NCI-H524 (cell line): ENCODE measurements at places on chromosomes 5 and 9.

DNA sequence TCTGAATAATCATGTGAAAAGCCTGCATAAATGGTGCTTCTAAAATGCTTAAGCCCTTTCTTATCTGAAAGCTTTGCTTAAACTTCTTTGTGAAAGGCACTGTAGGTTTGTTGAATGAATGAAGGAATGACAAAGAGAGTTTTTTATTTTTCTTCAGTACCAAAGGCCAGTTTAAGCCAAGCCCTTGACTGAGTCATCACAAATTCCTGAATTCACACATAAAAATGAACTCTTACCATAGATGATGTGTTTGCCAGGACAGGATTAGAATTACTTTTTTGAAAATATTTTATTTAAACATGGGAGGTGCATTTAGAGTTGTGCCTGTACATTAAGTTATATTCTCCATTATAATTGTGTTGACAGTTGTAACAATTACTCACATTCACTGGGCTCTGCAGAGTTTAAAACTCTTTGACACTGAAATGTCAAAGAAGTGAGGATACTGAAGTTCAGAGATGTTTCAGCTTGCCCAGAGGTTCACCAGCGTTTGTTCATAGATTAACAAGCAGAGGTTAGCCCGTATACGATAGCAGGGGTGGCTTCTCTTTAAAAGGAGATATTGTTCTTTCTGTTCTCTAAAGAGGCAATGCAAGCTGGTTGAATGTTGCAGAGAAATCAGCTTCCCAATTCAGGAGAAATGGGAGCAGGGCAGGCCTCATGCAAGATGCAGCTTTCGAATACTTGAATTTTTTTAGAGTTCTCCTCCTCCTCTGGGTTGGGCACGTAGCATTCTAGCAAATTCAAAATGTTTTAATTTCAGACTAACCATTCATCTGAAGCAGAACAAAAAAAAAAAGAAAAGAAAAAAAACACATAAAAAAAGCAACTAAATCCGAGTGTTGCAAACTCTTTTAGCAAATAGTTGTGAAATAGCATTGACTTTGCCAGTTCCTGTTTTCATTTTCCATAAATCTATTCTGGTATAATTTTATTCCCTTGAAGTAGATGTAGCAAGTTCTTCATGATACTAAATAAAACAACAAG is 358.7 kb upstream of the KLF4 start:
- DNase-seq = no peak

- DNase-seq = no peak
Observed at GRCh38 chr5:136308212-136308795, 57.0 kb downstream of the TRPC7 start.

DNA sequence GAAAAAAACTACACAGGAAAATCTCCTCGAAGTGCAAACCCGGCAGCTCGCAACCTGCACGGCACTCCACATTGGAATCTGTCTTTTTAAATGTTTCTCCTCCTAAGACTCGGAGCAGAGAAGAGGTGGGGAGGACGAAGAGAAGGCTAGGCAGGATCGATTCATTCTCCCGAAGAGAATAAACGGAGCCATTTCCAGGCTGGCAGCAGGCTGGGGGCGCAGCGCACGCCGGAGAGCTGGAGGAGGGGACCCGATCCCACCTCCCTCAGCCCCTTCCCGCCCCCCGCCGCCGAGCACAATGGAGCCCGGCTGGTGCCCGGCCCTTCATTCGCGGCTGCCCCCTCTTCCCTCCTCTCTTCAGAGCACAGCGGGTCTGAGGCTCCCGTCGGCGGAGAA is 628 bp downstream of the HOMER1 start:
- peak; percentile 60 for DNase-seq

GRCh38 chr5:131814990-131815389 is 18.2 kb upstream of the FNIP1 start:
- DNase-seq = no peak

GRCh38 chr5:125100951-125101350 is 354.5 kb upstream of the ZNF608 start:
- no peak for DNase-seq

GRCh38 chr5:142782976-142783530 is 12.9 kb downstream of the ARHGAP26 start:
- DNase-seq = no peak

GRCh38 chr9:121281614-121282276 is 13.8 kb downstream of the GSN start:
- no peak for DNase-seq

DNA sequence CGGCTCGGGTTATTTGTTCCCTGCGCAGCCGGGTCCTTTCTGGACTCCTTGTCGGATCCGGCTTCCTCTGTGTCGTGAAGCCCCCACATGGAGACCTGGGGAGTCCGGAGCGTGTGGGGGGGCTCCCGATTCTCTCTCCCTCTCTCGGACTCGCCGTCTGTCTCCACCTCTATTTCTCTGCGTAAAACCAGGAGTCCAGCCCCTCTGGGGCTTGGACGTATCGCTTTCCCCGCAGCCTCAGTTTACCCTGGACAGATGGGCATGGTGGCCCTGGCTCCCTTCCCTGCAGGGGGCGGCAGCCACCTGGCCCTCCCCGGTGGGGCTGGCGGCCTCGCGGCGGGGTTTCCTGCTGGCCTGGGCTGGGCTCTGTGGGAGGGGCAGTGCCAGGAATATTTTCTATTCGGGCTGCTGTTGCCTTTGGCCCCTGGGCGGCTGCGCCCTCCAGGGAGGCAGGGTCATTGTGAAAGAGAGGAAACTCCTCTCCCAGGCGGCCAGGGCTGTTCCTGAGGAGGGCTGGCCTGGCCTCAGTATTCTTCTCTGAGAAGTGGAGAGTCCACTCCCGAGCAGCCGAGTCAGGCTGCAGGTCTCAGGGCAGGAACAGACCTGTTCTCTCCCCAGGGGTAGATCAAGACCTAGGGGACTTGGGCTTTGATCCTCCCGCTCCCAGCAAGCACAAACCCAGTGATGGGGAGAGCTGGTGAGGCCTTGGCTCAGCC is 665 bp downstream of the ASS1 start:
- DNase-seq = no peak

DNA sequence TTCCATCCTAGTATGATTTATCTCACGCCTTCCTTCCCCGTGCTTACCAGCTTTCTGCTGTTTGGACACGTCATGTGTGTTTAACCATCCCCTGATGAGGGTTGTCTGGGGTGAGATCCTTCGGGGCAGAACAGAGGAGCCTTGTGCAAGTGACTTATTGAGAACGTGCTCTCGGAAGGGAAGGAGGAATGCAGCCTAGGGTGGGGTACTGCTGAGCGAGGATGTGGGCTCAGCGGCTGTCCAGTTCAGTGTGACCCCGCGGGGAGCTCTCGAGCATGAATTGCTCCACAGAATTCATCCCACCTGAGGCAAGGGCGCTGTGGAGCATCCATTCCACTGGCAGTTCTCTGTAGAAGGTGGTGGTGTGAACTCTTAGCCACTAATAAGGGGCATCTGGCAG is 4.0 kb downstream of the MYOZ3 start:
- DNase-seq = no peak

DNA sequence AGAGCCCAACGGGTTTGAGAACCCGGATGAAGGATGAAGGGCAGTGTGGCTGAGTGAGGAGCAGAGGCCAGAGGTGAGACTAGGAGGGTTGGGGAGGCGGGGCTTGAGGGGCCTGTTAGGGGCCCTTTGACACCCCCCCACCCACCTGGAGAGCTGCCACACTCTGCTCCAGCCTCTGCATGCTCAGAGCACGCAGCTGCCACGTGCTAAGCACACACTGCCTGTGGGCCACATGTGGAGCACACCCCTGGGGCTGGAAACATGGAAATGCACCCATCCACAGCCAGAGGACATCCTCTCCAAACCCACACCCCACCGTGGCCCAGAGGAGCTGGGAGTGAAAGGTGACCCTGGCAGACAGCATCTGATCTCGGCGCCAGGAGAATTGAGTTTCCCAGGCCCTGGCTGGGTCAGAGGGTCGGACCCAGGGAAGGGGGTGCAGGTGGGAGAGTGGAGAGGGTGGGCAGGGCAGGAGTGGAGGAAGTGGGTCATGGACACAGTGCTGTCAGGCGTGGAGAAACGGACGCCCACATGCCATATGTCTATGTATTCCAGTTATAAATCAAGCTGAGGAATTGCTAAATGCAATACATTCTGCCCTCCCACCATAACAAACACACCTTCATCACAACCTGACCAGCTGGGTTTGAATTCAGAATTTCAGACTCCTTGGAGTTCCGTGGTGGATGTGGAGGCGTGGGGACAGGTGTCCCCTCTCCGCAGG is 5.9 kb downstream of the DNM1 start:
- no peak for DNase-seq

- DNase-seq = no peak
Observed at GRCh38 chr9:106916466-106917235, 53.7 kb downstream of the ZNF462 start.

DNA sequence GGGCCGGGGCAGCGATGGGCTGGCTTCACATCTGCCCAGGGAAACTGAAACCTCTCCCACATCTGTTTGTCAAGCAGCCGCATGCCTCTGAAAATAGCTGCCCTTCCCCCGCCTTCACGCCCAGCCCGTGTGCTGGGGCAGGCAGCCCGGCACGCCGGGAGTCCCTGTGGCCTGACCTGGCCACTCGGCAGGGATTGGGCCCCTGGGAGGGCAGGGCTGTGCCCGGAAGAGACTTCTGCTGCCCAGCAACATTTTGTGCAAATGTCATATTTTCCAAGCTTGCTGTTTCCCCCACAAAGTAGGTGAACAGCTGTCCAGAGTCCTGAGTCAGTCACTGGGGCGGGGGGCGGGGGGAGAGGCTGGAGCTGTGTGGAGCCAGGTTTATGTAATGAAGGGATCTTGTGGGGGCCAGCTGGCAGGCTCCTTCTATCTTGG is 8.2 kb downstream of the COL27A1 start:
- DNase-seq = peak; percentile 80

GRCh38 chr5:160044967-160045366 is 36.0 kb downstream of the TTC1 start:
- no peak for DNase-seq
